AG09309 (cell line): ENCODE measurements at places on chromosomes 3 and 15.

- DNase-seq = peak; percentile 80
These were observed 5.8 kb upstream of the TOPAZ1 start for GRCh38 chr3:44235604-44236484.

DNA sequence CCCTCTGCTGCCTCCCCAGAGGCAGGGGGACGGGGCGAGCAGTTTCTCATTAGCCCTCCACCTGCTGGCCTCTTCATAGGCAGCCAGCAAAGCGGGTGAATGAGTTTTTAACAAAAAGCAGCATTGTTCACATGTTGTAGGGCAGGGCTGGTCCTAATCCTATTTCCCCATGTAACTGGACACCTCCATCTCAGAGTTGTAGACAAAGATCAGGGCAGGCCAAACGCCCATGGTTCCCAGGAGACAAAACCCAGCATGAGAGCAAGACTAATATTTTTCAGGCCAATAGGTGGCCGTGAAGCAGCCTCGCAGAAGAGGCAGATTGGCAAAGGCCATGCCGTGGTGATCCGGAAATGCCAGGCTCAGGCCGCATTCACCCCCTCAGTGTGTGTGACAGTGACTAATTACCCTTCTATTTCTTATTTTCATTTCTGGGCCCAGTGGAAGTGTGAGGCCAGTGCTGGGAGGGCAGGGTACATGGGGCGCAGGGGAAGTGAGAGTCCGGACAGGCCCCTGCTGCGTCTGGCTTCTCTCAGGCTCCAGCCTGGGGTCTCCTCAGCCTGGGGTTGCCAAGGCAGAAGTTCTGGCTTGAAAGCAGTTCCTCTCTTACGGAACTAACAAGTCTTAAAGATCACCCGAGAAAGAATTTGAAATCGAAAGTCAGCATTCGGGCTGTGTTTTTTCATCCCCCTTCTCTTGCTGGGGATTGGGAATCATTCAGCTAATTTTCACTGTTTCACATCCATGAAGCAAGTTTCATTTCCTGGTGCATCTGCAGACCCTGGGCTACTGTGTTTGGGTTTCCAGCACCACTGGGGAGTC, 64.8 kb downstream of the BOC start:
- peak; percentile 38 for DNase-seq

GRCh38 chr3:67489816-67490215, 164.6 kb downstream of the SUCLG2 start:
- peak; percentile 82 for DNase-seq

GRCh38 chr15:57866149-57866736, 159.7 kb downstream of the POLR2M start:
- DNase-seq = no peak

GRCh38 chr15:26722621-26723160, 50.2 kb downstream of the GABRB3 start:
- no peak for DNase-seq

- no peak for DNase-seq
These were observed 174.3 kb upstream of the BCL6 start for GRCh38 chr3:187919544-187919943.

DNA sequence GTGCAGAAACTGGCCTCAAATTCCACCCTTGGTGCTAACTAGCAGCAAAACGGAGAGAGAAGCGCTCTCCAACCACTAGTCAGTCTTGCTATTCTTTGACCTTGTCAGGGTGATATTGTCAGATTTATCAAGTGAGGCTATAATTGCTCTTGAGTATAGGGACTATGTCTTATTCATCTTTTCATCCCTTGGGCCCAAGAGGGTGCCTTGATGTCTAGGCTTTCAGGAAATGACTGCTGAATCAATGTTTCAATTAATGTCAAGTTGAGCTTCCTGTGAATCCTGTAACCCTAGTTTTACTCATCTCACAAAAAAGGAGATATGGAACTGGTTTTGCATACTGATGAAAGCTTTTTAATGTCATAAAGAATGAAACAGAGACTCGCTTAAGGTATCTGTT, 701.3 kb downstream of the EDEM1 start:
- DNase-seq = no peak

DNA sequence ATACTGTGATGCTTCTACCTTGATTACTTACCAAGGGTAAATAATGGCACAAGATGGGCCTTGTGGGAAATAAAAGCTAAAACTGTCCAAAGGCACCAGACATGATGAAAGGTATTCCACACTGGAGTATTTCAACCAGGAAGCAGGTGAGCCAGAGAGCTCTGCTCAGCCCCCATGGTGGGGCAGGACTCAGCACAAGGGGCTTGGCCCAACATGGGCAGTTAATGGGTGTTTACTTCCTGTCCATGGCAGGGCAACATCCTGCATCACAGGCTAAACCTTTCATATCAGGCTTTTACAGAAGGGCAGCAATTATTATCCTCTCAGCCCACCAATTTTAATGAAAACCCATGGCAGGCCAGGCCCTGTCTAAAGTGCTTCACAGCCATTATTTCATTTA, 38.2 kb downstream of the MAGI1 start:
- no peak for DNase-seq

GRCh38 chr3:66991459-66991858, 6.6 kb upstream of the KBTBD8 start:
- peak; percentile 21 for DNase-seq

DNA sequence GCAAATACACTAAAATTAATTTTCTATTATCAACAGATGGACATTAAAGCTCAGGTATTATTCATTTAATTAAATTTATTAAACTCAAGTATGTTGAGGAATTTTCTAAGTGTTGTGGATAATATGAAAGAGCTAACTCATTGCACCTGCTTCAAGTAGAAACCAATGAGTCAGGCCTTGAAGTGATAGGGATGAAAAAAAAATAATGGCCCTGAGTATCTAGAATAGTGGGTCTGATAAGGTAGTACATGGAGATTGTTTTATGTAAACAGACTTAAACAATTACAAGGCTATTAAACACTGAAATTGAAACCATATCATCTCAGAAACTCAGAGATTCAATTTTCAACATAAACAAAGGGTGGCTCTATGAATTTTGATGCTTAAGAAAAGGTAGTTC, 857.1 kb upstream of the GBE1 start:
- DNase-seq = no peak

- peak; percentile 45 for DNase-seq
These were observed 32.5 kb downstream of the PARP15 start for GRCh38 chr3:122609798-122610559.

GRCh38 chr3:62622553-62623174, 249.3 kb upstream of the FEZF2 start:
- DNase-seq = no peak

DNA sequence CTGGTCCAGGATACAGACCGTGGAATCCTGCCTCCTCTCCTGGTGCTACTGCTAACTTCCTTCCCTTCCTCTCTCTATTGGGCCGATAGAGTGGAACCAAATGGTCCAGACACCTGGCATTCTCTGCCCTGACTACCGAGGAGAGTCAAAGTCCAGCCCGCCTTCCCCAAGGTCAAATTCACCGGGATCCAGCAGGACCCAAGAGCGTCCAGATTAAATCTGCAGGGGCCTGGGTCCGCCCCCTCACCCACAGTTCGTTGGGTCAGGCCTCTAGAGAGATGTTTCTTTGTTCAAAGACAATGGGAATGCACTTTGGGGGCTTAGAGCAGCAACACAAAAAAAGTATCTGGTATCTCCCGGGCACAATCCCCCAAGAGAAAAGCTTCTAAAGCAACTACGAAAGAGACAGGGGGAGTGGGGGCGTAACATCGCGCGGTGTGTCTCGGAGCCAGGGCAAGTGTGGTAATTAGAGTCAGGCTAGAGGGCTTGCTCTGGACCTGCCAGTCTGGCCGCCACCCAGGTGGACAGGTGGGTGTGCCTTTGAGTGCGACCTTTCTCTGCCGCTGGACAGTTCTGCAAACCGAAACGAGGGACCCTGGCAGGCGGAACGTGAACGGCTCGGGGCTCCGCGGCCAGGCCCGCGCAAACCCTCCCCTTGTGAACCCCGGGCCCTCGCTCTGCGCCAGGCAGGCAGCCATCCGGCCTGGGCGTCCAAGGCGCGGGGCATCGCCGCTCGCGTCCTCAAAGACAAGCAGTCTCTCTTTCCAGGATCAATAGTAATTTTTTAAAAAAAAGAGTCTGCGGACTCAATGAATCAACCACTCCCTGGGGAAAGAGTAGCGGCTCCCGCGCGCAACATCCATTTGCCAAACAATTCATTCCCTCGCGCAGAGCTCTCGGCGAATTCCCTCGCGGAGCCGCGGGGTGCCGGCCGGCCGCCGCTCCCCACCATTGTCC, 806 bp downstream of the KLHL25 start:
- no peak for DNase-seq

DNA sequence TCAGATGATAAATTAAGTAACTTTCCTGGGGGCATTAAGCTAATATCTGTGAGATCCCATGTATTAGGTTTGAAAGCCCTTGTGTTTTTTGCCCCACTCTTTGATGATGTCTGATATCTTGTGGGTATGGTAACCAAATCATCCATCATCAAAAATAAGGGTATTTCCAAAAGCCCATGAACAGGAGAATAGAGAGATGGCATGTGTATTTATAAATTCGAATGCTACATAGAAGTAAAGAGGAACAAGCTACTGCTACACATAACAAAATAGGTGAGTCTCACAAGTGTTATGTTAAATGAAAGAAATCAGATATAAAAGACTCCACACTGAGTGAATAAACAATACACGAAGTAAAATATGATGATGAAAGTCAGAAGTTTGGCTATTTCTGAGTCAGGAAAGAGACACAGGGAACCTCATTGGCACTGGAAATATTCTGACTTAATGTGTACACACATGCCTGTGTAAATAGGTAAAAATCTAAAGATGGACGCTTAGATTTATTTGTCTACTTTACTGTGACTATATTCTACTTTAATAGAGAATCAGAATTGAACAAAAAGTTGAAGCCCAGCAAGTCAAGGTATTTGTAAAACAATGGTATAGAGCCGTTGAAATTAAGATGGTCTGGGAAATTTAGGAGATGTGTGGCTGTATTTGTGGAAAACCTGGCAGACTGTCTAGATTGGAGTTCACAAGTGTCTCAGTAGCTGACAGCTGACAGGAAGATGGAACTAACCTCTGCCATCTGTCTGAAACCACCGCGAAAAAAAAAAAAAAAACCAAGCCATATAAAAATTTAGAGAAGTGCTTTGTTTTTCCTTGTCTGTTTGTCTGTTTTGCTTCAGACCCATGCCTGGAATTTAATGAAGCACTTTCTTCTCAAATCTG, 111.0 kb upstream of the TGFBR2 start:
- no peak for DNase-seq

DNA sequence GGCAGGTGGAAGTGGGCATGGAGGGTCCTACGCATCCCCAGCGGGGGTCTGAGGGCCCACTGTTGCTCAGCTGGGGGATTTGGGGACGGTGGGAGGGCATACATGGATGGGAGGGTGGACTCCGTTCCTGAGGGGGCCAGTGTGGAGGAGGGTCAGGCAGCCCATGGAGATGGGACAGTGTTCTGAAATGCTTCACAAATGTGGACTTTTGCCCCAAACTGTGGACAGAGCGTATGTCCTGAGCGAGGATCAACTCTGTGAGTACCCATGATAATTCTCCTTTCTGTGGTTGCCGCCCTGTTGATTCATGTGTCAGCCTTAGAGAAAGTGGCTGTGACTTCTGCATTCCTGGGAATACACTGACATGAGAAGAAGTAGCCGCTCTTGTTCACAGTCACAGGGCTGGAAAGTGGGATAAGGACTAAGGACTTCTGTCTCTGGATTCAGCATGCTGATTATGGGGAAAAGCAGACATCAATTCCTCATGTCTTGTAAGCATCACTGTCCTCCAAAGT, 33.4 kb downstream of the SMAD3 start:
- no peak for DNase-seq

- DNase-seq = no peak
These were observed 107.4 kb downstream of the KLHL25 start for GRCh38 chr15:85687329-85687728.

GRCh38 chr3:119751423-119751822, 30.5 kb upstream of the NR1I2 start:
- DNase-seq = no peak

- DNase-seq = no peak
These were observed 13.4 kb downstream of the FOXL2NB start for GRCh38 chr3:138960417-138960852.

- DNase-seq = no peak
These were observed 6.6 kb upstream of the RAB11A start for GRCh38 chr15:65862682-65863081.

GRCh38 chr3:194592798-194593752, 40.1 kb downstream of the TMEM44 start:
- peak; percentile 100 for DNase-seq

- DNase-seq = no peak
These were observed 19.1 kb downstream of the GPR160 start for GRCh38 chr3:170056710-170057454.

DNA sequence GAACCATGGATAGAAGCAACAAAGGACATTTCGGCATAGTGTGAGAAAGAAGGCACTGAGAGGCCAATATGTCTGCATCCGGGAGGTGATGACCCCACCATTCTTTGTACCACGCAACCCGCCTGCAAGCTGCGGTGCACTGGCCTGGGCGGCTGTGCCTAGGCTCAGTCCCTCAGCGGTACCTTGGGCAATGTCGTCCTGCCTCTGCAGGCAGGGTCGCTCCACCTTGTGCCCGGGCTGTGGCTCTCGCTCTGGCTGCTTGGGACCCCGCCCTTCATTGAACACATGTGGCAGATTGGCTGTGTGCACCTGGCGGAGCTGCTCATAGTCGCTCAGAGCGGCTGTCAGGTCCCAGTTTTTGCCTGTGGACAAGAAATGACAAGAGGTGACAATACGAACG, 243.2 kb downstream of the KLF13 start:
- DNase-seq = no peak

DNA sequence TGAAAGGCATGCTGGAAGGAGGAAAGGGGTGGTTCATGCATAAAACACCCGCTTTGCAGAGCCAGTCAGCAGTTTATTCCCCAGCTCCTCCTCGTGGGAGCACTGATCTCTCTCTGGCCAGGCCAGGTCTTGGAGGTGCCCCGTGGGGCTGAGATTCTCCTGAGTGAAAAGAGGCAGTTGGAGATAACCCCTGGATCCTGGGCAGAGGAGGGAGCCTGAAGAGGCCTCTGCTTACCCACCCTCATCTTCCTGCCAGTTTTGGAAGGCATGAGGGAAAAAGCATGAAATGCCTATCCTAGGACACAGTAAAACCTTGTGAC, 108.3 kb downstream of the SEMA5B start:
- no peak for DNase-seq

- no peak for DNase-seq
These were observed 13.4 kb downstream of the RIOX2 start for GRCh38 chr3:97958796-97959195.

- DNase-seq = no peak
These were observed 10.6 kb downstream of the LSG1 start for GRCh38 chr3:194661374-194661773.

DNA sequence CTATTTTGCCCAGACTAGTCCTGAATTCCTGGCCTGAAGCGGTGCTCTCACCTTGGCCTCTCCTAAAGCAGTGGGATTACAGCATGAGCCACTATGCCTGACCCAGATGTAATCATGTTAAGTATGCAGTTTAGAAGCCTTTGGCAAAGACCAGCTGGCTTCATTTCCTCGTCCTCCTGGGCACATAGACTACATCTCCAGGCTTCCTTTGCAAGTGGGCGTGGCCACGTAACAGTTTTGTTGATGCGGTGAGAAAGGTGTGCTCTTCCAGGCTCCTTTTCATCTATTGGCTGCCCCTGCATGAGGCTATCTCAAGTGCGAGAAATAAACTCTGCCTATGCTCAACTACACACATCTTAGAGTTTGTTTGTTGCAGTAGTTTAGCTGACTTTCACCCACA, 13.0 kb downstream of the SV2B start:
- DNase-seq = no peak

- DNase-seq = no peak
These were observed 11.7 kb downstream of the PXYLP1 start for GRCh38 chr3:141243271-141243707.

- DNase-seq = no peak
These were observed 87.8 kb upstream of the PLXND1 start for GRCh38 chr3:129694228-129694627.
